NCI-H1694 treated with DMSO at 0.1 percent for 48 hours (cell line): ENCODE measurements at places on chromosomes 6 and 20.

- no peak for DNase-seq
These were observed 200.6 kb upstream of the MAP3K7 start for GRCh38 chr6:90787446-90787845.

- no peak for DNase-seq
These were observed 3.2 kb downstream of the RIMS4 start for GRCh38 chr20:44807051-44807683.

- no peak for DNase-seq
These were observed 546.9 kb downstream of the TFAP2B start for GRCh38 chr6:51365566-51365965.

GRCh38 chr20:58025233-58025632 lies 203.2 kb downstream of the ANKRD60 start:
- DNase-seq = no peak

DNA sequence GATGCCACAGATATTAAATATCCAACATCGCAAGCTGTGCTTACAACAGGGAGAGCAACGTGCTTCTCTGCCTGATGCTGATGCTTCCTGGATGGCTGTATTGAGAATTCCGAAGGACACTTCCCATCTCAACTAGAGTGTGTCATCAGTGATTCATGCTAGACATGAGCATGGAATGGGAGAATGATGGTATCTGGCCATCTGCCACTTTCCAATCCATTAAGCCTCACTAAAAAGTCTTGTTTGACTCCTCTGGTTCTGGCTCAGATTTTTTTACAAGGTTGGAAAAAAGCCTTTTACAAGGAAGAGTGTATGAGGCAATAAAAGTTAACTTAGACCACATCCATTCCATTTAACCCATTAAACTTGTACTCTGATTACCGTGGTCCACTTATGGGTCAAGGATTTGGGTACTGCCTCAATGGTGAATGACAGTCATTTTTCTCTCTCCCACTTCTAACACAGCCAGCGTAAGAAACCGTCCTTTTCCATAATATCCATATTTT lies 265.3 kb downstream of the UST start:
- no peak for DNase-seq

GRCh38 chr6:85685713-85686112 lies 43.0 kb upstream of the SYNCRIP start:
- DNase-seq = no peak

DNA sequence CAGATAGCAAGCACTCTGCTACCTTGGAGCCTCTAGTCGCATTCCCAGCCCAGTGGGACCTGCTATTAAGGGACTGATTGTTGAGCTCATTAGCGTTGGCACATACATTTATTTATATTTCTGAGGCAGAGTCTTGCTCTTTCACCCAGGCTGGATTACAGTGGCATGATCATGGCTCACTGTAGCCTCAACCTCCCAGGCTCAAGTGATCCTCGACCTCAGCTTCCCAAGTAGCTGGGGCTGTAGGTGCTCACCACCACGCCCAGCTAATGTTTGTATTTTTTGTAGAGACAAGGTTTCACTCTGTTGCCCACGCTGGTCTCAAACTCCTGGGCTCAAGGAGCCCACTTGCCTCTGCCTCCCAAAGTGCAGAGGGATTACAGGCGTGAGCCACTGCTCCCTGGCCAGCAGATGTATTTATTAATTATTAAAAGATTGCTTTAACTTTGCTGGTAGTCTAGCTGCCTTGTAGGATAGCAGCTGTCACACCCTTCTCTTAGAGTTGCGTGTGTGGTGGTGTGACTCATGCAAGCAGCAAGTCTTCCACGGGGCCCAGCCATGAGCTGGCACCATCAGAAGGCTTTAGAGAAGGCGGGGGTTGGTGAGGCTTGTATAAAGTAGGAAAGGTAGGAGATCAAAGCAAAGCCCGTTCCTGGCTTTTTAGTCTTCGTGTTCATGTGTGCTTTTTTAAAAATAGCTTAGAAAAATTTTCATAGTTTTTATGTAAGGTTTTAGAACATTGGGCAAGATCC lies 16.5 kb downstream of the ACTR5 start:
- DNase-seq = no peak

- DNase-seq = peak; percentile 81
These were observed 19.5 kb downstream of the ZNF311 start for GRCh38 chr6:28985462-28986164.

GRCh38 chr20:19945732-19946670 lies 71.2 kb upstream of the NAA20 start:
- no peak for DNase-seq

GRCh38 chr6:157464653-157465535 lies 83.9 kb downstream of the ZDHHC14 start:
- no peak for DNase-seq

DNA sequence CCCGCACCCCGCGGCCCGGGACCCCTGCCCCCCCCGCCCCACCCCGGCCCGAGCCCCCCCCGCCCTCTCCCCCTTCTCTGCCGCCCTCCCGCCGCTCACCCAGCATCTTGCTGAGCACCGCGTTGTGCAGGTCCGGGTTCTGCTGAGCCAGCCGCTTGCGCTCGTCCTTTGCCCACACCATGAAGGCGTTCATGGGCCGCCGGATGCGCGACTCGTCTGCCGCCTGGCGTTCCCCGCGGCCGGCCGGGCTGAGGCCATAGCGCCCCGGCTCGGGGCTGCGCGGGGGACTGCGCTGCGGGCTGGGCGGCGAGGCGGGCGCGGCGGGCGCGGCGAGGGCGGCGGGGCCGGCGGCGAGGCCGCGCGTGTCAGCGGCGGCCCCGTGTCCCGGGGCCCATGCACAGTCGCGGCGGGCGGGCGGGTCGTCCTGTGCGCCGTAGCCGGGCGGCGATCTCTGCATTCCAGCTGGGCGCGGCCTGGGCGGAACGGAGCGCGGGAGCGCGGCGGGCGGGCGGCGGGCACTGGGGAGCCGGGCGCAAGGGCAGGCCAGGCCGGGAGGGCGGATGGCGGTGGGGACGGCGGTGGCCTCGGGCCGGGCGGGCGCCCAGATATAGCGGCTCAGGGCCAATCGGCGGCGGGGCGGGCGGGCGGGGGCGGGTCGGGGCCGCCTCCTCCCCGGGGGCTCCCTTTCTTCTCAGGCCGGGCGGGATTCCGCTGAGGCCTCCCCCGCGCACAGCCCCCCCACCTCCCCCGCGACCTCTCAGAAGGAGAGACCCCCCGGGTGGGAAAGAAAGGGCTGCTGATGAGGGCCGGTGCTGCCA lies at the start of gene SOX18:
Gene SOX18, minus strand, starts transcription at position 580 of the 818 bp plus-strand sequence. Its CDS starts 123 bp downstream, at position 457.
- no peak for DNase-seq

- no peak for DNase-seq
These were observed 30.9 kb downstream of the HEBP2 start for GRCh38 chr6:138434925-138435324.

DNA sequence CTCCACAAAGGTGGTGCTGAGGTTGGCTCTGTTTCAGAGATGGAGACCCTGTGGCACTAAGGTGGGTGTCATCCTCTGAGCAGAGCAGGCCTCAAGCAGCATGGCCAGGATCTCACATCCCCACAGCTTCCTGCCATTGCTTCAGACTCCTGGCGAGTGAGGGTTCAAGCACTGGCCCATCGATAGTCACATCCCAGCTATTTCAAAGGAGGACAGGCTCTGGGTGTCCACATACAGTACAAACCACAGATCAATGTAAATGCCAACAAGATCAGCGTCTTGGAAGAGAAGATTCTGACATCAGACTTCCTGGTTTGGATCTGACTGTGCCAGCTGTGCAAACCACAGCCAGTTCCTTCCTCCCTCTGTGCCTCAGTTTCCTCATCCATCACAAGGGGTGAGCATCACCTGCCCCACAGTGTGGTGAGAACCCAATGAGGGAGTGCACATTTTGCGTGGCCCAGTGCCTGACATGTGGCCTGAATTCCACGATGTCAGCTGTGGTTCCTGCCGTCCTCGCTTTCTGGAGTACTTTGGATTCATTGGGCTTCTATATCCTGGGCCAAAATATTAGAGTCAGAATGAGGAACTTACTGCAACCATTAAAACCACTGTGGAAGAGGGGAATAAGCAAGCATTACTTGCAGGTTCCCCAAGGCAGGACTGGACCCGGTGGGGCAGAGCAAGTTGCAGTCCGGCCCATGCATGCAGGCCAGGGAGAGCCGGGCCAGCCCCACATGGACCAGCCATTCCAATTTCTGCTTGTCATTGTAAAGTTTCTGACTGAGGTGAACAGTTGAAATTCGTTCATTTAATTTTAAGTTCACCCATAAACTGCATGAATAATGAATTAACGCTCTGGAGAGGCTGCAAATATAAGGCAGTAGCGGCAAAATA lies 236.0 kb downstream of the TTLL2 start:
- no peak for DNase-seq

GRCh38 chr6:29553268-29554057 lies 6.1 kb downstream of the UBD start:
- DNase-seq = no peak

GRCh38 chr6:100475554-100476320 lies 11.0 kb upstream of the SIM1 start:
- no peak for DNase-seq

DNA sequence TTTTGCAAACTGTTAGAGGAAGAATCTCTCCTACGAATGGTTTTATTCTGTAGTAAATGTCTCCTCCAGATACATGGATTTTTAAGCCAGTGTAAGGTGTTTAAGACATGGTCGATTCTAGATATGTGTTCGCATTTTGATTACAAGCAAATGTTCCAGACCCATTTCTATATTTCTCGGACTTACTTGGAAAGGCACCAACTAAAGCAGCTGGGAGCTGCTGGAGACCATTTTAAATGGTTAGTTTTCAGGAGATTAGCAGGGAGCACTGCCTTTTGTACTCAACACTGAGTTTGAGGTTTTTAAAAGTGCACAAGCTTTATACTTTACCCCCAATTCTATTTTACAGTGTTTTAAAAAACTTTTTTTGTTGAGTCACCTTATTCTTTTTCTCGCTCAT lies 857.0 kb downstream of the KIF16B start:
- DNase-seq = no peak

DNA sequence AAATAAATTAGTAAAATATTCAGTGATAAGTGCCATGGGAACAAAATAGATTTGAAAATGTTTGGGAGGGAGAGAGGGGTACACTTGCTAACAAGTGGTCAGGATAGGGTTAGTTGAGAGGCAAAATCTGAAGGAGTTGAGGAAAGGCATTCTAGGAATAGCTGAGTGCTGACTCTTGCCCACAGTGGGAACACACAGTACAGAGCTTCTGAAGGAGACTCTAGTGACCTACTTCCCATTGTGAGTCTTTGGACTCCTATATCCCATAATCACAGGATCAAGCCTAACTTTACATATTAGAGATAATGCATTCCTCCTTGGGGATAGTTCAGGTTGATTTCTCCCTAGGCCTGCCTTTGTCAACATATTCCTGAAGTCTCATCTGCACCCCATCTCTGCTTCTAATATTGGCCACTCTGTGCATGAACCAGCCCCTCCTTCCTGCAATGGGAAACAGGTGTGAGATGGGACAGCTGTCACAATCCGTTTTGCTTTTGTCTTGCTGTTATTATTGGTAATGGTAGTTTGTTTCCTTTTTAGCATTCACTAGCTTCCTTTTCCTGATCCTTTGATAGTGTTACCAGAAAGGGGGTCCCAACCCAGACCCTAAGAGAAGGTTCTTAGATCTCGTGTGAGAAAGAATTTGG lies 2.6 kb upstream of the TRIM38 start:
- DNase-seq = no peak

- DNase-seq = no peak
These were observed 19.6 kb upstream of the CLIC5 start for GRCh38 chr6:46035242-46035641.

GRCh38 chr20:35767683-35768481 lies 3.9 kb upstream of the PHF20 start:
- DNase-seq = no peak

GRCh38 chr20:44129911-44130718 lies 56.9 kb downstream of the JPH2 start:
- no peak for DNase-seq

- DNase-seq = no peak
These were observed 28.9 kb downstream of the ILRUN start for GRCh38 chr6:34667481-34668238.

DNA sequence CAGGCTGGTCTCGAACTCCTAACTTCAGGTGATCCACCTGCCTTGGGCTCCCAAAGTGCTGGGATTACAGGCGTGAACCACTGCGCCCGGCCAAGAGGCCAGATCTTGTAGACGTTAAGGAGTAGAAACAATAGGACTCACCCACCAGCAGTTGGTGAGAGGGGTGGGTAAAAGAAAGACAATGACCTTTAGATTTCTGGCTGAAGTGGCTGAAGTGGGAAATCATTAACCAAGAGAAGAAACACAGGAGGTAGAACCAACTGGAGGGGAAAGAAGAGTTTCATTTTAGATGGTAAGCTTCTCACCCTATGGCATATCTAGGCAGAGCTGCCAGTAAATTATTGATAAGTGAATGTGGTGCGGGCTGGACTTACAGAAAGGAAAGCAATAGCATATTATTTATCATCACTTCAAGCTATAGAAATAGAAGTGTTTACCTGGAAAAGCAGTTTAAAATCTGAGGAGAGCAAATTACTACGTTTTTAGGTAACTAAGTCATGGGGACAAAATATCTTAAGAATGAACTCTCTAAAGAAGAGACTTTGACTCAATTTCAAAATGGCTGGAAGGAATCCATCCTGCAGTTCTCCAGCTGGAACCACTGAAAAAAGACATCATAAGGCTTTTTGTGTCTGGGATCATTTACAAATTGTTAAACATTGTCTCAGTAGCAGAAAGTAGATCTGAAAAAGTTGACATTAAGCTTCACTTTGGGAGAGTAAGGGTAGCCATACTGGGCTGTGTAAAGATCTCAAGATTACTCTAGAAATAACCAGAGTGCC lies 109.6 kb downstream of the ALDH8A1 start:
- no peak for DNase-seq

DNA sequence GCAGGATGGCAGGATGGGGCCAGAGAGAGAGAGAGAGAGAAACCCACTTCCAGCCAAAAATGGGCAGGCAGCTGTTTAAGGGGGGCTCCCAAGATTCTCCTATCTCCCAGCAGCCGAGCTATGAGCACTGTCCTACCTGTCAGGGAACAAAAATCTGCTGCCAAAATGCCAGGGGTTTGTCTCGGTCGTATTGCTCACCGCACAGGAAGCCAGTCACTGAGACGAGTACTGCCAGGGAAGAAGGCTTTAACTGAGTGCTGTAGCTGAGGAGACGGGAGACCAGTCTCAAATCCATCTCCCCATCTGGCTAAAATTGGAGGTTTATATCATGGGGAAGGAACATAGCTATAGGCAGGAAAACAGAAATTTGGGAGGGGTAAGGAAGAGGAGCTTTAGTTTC lies 22.3 kb downstream of the GGTLC1 start:
- no peak for DNase-seq

DNA sequence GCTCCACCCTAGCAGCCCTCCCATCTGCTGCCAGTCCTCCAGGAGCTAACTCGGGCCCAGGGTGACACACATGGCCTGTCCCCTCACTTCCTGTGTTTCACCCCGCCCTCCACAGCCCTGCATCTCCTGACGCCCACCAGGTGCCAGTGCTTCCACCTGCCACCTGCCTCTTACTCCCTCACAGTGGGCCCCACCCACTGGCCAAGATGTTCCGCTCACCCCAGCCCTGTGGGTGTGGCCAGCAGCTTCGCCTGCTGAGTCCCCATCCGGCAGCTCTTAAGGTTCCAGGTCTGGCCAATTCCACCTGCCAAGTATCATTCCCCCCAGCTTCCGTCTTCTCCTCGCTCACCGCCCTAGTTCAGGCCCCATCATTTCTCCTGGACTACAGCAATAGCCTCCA lies 184.1 kb downstream of the MBOAT1 start:
- no peak for DNase-seq

GRCh38 chr6:34484899-34485298 lies 19.0 kb downstream of the PACSIN1 start:
- DNase-seq = no peak

GRCh38 chr6:80437221-80437620 lies 330.8 kb downstream of the BCKDHB start:
- no peak for DNase-seq

GRCh38 chr6:36263390-36264000 lies 6.4 kb upstream of the PNPLA1 start:
- DNase-seq = no peak

- DNase-seq = no peak
These were observed 300.4 kb downstream of the TAF4 start for GRCh38 chr20:61765081-61765870.
